Skin of body (tissue), 3 donors: ENCODE measurements at places on chromosomes 5 and 9. TPM values are rescaled to one million over a fixed set of nuclear protein-coding genes. Genes with fewer than 3 reads are reported as not detected.

The LCN1 gene
- total RNA-seq, result not detected

GRCh38 chr5:56827049-56827448, 11.7 kb downstream of the MAP3K1 start:
- DNase-seq, result no peak

The CCDC183 gene
- 0.59 TPM for total RNA-seq

DNA sequence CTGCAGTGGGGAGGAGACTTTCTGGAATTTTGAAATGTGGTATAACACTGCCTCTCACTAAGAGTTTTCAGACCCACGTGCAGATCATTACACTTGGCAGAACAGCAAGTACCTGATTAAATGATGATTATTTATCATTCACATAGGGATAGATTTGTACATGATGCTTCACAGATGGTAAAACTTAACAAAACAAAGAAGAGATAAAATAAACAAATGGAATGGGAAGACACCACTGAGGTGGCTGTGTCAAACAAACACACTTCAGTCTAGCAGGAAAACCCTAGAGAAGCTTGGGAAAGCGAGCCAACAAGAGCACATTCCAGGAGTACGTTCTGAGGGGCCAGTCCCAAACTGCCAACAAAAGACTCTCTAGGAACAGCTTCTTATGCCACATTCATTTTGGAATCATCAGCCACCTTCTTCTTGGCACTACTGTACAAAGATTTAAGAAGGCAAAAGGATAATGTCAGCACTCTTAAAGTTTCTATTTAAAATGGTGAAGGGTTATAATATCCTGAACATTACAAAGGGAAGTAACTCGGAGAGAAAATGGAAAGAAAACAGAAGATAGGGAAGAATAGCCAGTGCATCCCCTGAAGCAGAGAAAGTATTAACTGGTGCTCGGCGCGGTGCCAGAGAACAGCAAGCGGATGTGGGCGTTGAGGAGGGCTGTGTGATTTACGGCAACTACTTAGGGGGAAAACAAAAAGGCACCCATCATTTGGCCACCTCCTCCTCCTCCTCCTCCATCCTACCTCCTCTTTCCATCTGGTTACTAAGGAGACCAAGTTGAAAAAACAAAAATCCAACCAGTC, 1.6 kb downstream of the MED27 start:
- peak; percentile 8 for DNase-seq

GRCh38 chr5:167057665-167058064, 1233.8 kb upstream of the WWC1 start:
- no peak for DNase-seq

The PCDHB12 gene
- 2.2 TPM for total RNA-seq

The SPAG8 gene
- 1.2 TPM for total RNA-seq

DNA sequence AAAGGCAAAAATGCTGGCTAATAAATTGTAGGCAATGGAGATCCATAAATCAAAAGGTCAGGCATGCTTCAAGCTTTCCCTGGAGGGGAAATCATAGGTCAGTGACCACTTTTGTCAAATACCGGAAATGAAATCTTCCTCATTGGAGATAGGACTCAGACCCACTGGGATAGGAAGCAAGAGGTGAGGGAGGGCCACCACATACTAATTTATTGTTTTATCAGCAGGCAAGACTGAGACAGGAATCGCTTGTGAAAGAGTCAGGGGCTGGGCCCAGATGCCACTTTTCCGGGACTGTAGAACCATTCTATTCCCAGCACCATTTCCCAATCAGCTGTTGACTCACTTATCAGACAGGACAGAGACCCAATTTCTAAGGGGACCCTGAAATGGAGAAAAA, 256.3 kb upstream of the TRIM32 start:
- DNase-seq, result no peak

- no peak for DNase-seq
Measured at GRCh38 chr5:126094991-126095390, 328.2 kb upstream of the GRAMD2B start.

The PCDHGB6 gene
- total RNA-seq, result 5.6 TPM

GRCh38 chr9:38277601-38278200, 114.8 kb upstream of the ALDH1B1 start:
- DNase-seq, result no peak

DNA sequence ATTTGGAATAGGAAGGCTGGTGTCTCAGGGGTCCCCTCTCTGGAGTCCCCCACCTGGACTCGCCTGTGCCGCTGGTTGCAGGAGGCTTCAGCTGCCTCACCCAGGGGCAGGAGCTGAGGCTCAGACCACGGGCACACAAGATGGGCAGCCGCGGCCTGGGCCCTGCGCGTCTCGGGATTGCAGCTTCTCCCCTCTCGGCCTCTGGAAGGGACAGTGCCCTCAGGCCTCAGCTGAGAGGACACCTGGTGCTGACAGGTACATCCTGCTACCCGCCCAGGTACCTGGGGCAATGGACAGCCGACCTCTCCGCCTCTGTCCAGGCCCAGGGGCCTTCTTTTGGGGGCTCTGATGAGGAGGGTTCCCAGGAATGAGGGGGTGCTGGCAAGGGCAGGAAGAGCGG, 38.3 kb downstream of the UNC5A start:
- no peak for DNase-seq

The CARTPT gene
- total RNA-seq, result not detected

DNA sequence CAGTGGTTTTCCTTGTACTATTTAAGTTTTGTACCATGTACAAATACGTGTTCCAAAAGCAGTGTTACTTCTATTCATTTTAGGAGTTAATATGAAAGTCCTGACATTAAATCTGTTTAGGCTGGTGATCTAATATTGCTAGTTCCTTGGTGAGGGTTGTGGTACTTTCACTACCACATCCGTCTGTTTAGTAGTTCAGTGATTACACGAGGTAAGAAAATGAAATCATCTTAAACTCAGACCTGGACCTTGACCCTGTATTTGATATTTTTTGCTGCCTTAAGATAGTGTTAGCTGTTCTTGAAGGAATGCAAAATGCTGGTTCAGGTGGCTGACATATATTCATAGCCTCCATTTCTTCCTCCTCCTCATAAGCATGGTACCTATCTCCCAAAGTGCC, 50.3 kb downstream of the MTAP start:
- DNase-seq, result no peak

DNA sequence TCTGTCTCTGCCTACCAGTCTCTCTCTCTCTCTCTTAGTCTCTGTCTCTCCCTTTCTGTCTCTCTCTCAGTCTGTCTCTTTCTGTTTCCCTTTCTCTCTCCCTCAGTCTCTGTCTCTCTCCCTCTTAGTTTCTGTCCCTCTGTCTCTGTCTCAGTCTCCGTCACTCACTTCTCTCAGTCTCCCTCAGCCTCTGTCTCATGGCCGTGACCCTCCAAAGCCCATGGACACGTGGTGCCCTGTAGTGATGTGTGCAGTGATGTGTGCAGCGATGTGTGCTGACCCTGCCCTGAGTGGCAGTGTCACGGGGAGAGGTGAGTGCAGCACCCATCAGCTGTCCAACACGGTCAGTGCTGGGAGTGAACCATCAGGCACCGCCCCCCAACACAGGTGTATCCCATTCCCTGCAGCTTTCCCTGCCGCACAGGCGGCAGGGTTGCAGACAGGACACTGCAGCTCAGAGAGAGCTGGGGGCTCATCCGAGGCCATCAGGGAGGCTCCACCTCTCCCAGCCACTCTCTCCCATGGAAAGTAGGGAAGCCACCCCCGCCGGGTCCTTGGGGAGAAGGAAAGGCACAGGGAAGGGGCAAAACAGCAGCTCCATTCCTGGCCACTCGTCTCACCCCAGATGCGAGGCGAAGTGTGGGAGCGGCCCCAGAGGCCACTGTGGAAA, 794 bp upstream of the LRRC14B start:
- no peak for DNase-seq

The MOB3B gene
- total RNA-seq, result 4.5 TPM

- DNase-seq, result no peak
Measured at GRCh38 chr9:95382433-95382832, 64.9 kb upstream of the FANCC start.

- DNase-seq, result no peak
Measured at GRCh38 chr5:27491746-27492439, 453.5 kb upstream of the CDH9 start.

DNA sequence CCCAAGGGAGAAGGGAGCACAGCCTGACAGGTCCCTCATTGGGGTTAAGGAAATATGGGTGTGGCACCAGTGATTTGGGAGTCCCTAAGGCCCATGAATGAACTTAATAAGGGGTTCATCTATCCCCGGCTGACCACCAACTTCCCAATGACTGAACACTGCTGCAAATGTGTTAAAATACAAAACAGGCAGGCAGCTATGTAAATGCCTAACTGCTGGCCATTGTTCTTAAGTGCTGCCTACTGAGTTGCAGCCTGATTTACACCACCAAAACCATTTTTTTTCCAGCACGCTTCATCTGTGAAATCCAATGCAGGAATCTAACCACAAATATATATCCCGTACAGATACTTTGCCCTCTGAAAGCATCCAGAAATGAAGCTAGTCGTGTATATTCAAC, 478.5 kb downstream of the PTPRD start:
- DNase-seq, result no peak

DNA sequence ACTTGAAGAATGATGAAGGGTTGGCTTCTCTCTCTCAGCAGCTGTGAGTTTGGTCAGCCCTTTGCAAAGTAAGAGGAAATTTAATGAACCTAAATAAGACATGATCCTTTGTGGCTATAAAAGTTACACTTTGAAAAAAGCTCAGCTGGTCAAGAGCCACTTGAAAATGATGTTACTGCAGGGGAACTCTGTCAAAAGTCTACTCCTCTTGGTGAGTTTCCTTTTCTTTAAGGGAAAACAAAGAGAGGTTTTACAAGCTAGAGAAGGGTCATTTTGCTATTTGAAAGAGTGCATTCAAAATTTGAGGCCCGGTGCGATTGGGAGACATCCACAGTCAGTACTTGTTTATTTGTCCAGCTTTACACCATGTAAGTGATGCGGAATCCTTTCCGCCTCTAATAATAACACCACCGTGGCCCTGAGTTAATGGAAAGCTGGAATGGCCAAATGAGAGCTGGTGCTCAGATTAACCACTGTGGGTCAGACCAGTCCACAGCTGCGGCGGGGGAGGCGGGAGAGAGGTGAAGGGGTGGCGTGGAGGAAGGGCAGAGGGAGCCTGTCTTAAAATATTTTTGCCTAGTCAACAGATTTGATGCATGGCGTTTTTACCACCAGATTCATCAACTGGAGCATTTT, 404.0 kb downstream of the TLE4 start:
- no peak for DNase-seq

- no peak for DNase-seq
Measured at GRCh38 chr9:90641086-90641485, 1.5 kb downstream of the DIRAS2 start.

The ADAMTS19 gene
- total RNA-seq, result 45.3 TPM

The SH3RF2 gene
- total RNA-seq, result 9.8 TPM

GRCh38 chr5:87853541-87853940, 415.1 kb downstream of the TMEM161B start:
- DNase-seq, result no peak

The TPRN gene
- 3.4 TPM for total RNA-seq

The DMRTA1 gene
- total RNA-seq, result 0.79 TPM

DNA sequence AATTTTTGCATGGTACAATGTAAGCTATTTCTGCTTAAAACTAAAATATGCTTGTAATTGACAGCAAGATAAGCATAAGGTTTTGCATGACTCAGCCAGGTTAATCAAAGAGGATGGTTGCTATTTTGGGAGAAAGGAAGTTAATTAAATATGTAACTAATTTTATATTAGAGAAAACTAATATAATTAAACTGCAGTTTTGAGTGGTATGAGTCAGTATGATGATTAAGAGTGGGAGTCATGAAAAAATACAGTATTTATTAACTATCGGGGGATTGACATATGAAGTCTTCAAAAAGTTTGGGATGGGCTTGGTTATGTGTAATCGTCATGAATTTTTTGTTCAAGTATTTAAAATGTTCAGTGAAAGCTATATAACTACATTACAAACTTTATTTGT, 54.0 kb upstream of the CDK20 start:
- no peak for DNase-seq

The ARL10 gene
- total RNA-seq, result 12.3 TPM

The SSNA1 gene
- 24.1 TPM for total RNA-seq

GRCh38 chr9:129321286-129322021, 143.4 kb upstream of the IER5L start:
- no peak for DNase-seq

GRCh38 chr9:95770653-95771131, 104.8 kb upstream of the ERCC6L2 start:
- DNase-seq, result no peak
